Spinal cord (tissue), 10 donors: ENCODE measurements at places on chromosomes 5 and 9. TPM values are rescaled to one million over a fixed set of nuclear protein-coding genes. Genes with fewer than 3 reads are reported as not detected.

The TAF1L gene
- 0.06 TPM for total RNA-seq

The GPR151 gene
- total RNA-seq: 0.06 TPM

The RASGEF1C gene
- 5.0 TPM for total RNA-seq

The HRCT1 gene
- total RNA-seq: 1.6 TPM

The NRG2 gene
- total RNA-seq: 2.4 TPM

The MOB3B gene
- total RNA-seq: 11.8 TPM

The ADAMTS13 gene
- total RNA-seq: 2.4 TPM

The CTSV gene
- total RNA-seq: 11.7 TPM

The GMCL2 gene
- total RNA-seq: not detected

The CDC20B gene
- total RNA-seq: 1.9 TPM

The ZNF608 gene
- total RNA-seq: 45.5 TPM

The ANXA1 gene
- total RNA-seq: 225 TPM

The PCSK5 gene
- 15.6 TPM for total RNA-seq

The RAI14 gene
- 36.0 TPM for total RNA-seq

The HSPA5 gene
- total RNA-seq: 86.9 TPM
